Neural crest cell (in vitro differentiated cells): ENCODE measurements at places on chromosomes 3 and 15. TPM values are rescaled to one million over a fixed set of nuclear protein-coding genes. Genes with fewer than 3 reads are reported as not detected.

Gene PLIN1
- total RNA-seq: 0.56 and 0.73 TPM in 2 replicates

Gene EFCC1
- 10.7 and 11.8 TPM in 2 replicates for total RNA-seq

Gene WDR49
- total RNA-seq: 3.5 and 5.4 TPM in 2 replicates

Gene IL5RA
- not detected in 2 replicates for total RNA-seq

DNA sequence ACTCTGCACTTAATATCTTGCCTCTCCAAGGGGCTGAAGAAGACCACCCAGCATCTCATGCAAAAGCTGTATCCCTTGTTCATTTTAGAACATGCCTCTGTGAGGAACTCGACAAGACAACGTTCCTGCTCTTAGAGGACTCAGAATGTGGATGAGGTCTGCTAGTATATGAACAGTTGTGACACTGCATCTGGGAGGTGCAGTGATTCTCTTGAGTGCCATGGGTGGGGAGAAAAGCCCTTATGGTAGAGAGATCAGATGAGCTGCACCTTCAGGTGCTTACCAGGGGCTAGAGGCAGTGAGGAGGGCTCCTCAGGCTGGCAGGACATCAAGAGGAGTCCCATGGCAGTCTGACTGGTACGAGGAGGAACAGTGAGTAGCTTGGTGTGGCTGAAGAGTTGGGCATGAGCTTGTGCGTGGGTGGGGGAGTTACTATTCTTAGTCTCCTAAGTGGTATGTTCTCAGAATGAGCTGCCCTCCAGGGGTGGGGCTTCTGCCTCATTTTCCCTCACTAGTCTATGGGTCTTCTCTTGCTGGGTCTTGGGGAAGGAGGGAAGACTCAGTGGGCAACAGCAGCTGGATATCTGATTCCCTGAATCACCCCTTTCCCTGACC, 56.7 kb upstream of the ATP2B2 start:
- no peak for DNase-seq
- H3K36me3 ChIP-seq: no peaks in the 10 kb centered on the region
- H3K4me3 ChIP-seq: no peak overlapping the region
- peaks cover 7% of the 10 kb centered on the region for H3K4me1 ChIP-seq

DNA sequence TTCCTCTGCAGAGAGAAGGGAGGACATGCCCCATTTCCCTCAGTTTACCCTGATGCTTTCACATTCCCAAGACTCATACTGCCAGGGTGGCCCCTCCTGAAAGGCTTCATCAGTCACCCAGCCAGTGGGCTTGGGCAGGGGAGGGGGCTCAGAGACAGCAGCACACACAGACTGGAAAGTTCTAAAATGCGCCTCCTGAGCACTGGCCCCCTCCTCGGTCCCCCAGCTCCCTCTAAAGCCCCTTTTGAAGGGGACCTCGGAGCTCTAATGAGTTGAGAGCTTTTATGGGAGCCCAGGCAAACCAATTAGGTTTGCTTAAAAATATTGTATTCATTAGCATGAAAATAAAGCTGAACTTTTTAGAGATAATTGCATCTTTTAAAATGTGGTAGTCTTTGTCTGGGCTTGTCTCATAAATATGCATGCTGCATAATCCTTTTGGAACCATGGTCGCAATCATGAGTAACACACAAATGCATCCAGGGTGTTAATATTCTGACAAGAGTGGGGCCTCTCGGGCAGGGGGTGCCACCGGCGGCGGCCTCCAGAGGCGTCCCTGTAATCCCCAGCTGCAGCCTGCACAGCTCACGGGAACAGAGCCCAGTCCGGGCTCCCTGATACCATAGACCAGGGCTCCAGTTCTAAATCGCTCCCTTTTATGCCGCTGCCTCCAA, 78.5 kb downstream of the RPLP1 start:
- H3K4me1 ChIP-seq: peaks cover 35% of the 10 kb centered on the region
- no peak overlapping the region for H3K27ac ChIP-seq
- H3K36me3 ChIP-seq: no peaks in the 10 kb centered on the region
- DNase-seq: no peak
- peaks cover 33% of the 10 kb centered on the region for H3K27me3 ChIP-seq

DNA sequence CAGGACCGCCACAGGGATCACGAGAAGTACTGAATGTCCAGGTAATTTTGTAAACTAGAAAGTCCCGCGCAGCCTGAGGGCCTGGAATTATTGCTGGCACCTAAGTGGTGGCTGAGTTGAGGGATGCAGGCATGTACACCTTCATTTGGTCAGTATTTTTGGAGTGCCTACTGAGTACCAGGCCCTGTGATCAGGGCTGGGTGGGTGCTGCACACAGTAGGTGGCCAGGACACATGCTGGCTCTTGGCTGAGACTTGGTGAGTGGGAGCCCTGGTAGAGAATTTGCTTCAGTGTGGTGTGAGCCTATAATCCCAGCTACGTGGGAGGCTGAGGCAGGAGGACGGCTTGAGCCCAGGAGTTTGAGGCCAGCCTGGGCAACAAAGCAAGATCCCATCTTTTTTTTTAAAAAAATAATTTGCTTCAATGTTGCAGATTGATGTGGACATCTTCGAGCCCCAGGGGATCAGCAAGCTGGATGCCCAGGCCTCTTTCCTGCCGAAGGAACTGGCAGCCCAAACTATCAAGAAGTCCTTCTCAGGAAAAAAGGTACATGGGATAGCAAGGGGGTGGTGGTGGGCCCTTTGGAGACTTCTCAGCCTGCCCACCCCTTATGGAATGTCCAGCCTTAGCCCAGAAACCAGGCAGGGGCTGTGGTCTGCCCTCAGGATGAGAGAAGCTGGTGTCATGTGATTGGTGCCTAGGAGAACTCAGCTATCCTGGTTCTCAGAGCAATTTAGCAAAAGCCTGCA, 2.6 kb downstream of the ITIH1 start:
- H3K4me1 ChIP-seq: no peaks in the 10 kb centered on the region
- H3K27ac ChIP-seq: no peak overlapping the region
- H3K36me3 ChIP-seq: no peaks in the 10 kb centered on the region
- no peak overlapping the region for H3K4me3 ChIP-seq
- peaks cover 17% of the 10 kb centered on the region for H3K27me3 ChIP-seq

- H3K27ac ChIP-seq: no peak overlapping the region
- H3K27me3 ChIP-seq: no peaks in the 10 kb centered on the region
These were observed 11.7 kb downstream of the NKTR start for GRCh38 chr3:42612217-42612616.

GRCh38 chr15:77869021-77869895, 208.3 kb downstream of the TBC1D2B start:
- H3K27me3 ChIP-seq: no peaks in the 10 kb centered on the region
- no peaks in the 10 kb centered on the region for H3K36me3 ChIP-seq
- H3K4me1 ChIP-seq: peaks cover 13% of the 10 kb centered on the region
- DNase-seq: no peak
- no peak overlapping the region for H3K4me3 ChIP-seq
- H3K27ac ChIP-seq: no peak overlapping the region

GRCh38 chr3:121918779-121919483, 24.7 kb downstream of the SLC15A2 start:
- peaks cover 4% of the 10 kb centered on the region for H3K4me1 ChIP-seq
- no peaks in the 10 kb centered on the region for H3K36me3 ChIP-seq
- H3K27ac ChIP-seq: no peak overlapping the region
- H3K4me3 ChIP-seq: no peak overlapping the region

GRCh38 chr3:63986146-63986545, 37.1 kb downstream of the PSMD6 start:
- peaks cover 14% of the 10 kb centered on the region for H3K4me1 ChIP-seq
- no peak overlapping the region for H3K27ac ChIP-seq
- no peak for DNase-seq
- peaks cover 9% of the 10 kb centered on the region for H3K36me3 ChIP-seq
- H3K4me3 ChIP-seq: no peak overlapping the region
- H3K27me3 ChIP-seq: no peaks in the 10 kb centered on the region
